ENCODE measurements at places on chromosomes 16 and 17.

- DNase-seq, result no peak
Measured at GRCh38 chr16:5870886-5871691, 773.5 kb upstream of the EEF2KMT start.

DNA sequence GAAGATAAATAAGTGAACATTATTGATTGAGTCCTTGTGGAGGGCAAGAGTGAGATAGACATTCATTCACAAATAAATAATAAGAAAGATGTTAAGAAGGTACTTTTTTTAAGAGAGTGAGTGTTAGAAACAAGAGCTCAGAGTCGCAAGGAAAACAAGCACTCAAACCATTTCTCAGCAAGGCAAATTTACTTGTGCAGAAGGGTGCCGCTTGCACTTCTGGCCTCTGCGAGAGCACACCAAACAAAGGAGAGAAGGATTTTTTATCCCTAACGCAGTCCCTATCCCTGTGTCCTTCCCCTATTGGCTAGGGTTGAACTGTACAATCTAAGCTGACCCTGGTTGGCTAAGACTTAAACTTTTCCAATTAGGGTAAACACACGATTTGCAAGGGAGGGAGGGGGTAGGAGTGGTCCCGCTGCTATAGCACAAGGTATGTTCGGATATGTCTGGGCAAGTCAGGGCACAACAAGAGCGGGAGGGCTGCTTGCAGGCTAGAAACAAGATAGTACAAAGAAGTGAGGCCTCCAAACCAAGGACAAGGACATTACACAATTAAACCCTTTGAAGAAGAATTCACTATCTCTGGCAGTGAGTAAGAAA is 156.2 kb downstream of the PPM1E start:
- DNase-seq, result no peak

DNA sequence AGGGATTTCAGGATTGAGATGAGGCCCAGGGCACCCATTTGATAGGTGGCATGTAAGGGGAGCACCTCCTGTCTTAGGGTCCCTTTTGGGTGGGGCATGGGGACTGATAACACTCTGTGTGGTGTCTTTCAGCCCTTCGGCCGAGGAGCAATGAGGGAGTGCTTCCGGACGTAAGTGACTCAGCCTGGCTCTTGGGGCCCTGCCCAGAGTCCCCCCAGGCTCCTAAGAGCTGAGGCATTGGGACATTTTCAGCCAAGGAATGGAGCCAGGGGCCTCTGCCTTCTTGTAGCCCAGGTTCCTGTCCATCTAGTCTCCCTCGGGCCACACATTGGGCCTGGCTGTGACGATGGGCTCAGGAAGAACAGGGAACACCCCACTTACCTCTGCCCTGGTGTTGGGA is 44.4 kb downstream of the EEF2K start:
- DNase-seq, result no peak

- DNase-seq, result no peak
Measured at GRCh38 chr17:58285422-58285810, 4.7 kb upstream of the MPO start.

DNA sequence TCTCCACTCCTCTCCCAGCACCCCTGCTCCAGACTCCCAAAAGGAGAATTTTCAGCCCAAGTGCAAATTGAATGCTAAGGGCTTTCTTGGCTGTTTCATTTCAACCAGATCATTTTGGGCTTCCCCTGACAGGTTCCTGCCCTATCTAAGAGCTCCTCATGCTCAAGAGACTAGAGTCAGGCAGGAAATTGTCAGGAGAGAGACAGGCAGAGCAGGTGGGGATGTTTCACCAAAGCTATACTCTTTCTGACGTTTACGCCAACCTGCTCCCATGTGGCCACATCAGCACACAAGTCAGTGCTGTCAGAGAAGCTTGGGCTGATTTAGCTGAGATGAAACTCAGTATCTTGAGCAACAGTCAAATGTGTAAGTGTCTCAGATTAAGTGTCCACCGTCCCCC is 31.4 kb downstream of the HIC1 start:
- DNase-seq, result no peak

DNA sequence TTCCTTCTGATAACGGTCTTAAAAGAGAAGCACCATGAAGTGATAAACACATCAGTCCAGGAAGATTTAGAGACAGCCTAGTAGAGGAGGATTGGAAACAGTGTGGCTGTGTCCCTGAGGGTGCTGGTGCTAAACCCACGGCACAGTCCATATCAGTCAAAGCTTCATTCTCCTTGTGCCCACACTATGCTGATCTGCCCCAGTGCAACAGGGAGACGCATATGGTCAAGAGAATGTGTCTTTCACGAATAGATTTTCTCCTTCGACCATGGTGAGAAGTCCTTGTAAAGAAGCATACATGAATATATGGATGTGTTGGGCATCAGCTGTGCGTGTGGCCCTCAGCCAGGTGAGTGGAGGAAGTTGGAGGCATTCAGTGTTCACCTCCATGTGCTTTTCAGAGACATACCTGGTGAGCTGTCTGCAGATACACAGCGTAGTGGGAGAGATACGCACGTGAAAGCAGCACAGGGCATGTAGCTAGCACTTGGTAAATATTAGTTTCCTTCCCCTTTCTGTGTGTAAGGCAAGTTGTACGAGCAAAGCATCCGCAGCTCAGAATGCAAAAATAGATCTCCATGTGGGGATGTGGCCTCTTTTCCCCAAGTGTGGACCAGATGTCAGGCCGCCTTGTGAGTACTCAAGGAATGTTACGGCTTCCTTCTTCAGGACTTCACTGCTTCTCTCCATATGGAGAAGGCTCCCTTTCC is 29.4 kb downstream of the HLF start:
- no peak for DNase-seq

- DNase-seq, result no peak
Measured at GRCh38 chr17:65876985-65877384, 314.9 kb downstream of the CEP112 start.

- no peak for DNase-seq
Measured at GRCh38 chr17:19348081-19348650, 14.4 kb downstream of the B9D1 start.

GRCh38 chr16:72240466-72240865 is 68.5 kb upstream of the PMFBP1 start:
- no peak for DNase-seq

- no peak for DNase-seq
Measured at GRCh38 chr17:74703311-74703710, 9.4 kb downstream of the CD300LF start.

GRCh38 chr17:63446753-63447470 is 806 bp upstream of the CYB561 start:
- DNase-seq, result peak; percentile 34

Data from A549 (cell line).